ENCODE measurements at places on chromosomes 13 and 19.

- DNase-seq, result no peak
Observed at GRCh38 chr19:16041299-16041990, 34.9 kb upstream of the TPM4 start.

DNA sequence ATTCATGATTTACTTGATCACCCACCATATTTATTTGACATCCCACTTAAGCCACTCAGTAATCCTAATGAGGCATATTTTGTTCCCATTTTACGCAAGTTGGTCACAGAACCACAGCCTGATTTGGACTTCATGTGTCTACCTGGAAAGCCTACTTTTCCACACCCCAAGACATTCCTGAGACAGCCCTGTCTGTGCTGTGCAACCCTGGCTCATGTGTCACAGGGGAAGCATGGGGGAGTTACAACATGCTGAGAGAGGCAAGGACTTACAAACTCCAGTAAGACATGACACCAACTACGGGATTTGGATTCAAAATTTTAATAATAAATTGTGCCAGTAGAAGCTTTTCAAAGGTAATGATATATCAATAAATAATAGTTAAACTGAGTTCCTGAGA, 70.2 kb upstream of the XPO4 start:
- DNase-seq, result no peak

GRCh38 chr19:57506163-57506562, 6.4 kb downstream of the ZNF773 start:
- no peak for DNase-seq

DNA sequence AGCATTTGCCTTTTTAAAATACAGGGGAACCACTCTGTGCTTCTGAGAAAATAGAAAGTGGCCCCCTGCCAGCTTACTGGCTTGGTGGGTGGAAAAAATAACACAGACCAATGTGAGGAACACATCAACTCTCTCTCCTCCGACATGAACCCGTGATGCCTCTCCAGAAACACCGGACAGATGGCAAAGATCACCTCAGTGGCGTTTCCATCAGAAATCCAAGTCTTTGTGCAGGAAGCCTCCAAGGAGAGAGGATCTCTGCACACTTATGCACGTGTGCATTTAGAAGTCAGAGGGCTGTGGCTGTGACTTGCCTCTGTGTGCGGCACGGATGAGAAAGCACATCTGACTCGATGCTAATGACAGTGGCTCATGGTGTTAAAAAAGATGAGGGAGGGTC, 112.3 kb upstream of the KLF12 start:
- DNase-seq, result no peak

DNA sequence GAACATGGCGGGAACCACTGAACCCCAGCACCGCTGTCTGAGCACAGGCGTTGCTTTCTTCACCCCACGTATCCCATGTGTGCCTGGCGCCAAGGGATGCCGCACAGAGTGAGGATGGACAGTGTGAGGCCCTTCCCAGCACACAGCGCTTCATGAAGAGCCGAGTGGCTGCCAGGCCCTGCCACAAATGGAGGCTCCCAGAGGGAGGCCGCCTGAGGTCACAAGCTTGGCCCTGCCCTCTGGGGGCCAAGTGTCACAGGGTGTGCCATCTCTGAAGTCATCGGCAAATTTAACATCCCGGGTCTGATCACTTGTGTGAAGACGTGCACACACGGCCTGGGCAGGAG, 24.4 kb downstream of the MPND start:
- DNase-seq, result no peak

DNA sequence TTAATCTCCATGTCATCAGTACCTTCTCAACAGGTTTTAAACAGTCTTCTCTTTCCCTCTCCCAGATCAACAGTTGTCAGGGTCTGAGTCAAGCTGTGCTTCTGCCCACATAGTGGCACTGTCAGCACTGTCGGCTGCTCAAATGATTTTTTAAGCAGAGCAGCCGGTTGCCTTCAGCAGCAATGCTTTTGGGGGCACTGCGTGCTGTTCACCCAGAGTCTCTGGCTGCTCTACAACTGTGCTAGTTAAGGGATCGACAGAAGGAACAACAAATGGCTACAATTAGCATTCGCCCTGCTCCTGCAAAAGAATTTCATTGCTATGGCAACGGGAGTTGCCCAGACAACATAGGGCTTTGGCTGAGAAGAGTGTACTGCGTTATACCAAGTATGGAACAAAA, 412.9 kb downstream of the DIAPH3 start:
- peak; percentile 49 for DNase-seq

GRCh38 chr19:29596885-29597525, 9.1 kb upstream of the POP4 start:
- no peak for DNase-seq

GRCh38 chr13:100633461-100633860, 41.1 kb downstream of the TMTC4 start:
- peak; percentile 62 for DNase-seq

DNA sequence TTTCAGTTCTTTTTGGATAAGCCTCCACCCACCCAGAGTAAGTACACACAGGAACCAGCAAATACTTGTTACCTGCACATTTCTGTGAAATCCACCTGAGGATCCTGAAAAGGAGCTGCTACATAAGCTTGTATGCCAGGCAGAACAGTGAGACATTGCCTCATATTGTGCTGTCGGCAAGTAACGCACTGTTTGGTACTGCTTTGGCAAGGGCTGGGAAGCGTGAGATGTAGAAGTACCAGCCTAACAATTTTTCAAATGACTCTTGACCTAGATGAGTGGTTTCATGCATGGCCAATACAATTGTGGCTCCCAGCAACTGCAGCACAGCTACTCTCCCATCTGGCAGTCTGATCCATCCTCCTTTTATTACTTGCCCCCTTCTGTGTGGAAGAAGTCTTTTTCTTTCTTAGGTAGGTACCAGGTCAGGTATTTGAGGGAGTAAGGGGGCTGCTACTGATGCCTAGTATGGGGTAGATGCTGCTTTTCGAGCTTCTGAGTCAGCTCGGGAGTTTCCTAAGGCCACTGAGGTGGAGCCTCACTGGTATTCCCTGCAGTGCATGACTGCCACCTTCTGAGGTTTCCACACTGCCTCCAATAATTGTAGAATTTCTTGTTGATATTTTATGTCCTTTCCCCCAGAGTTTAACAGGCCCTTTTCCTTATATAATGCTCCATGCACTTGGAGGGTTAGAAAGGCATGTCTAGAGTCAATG, 52.2 kb downstream of the ZNF737 start:
- no peak for DNase-seq

DNA sequence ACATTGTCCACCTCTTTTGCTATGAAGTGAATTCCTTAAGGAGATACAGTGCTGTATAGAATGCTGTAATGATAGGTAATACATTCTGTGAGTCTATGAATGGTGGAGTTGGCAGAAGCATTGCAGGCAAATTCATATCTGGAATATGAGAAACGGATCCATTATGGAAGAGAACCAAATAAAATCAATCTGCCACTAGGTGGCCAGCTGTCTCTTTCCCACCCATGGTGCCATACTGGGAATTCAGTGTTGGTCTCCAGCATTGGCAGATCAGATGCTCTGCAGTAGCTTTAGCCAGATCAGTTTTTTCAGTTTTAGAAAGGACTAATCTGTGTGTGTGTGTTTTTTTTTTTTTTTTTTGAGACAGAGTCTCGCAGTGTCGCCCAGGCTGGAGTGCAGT, 27.6 kb downstream of the DNAJC3 start:
- no peak for DNase-seq

DNA sequence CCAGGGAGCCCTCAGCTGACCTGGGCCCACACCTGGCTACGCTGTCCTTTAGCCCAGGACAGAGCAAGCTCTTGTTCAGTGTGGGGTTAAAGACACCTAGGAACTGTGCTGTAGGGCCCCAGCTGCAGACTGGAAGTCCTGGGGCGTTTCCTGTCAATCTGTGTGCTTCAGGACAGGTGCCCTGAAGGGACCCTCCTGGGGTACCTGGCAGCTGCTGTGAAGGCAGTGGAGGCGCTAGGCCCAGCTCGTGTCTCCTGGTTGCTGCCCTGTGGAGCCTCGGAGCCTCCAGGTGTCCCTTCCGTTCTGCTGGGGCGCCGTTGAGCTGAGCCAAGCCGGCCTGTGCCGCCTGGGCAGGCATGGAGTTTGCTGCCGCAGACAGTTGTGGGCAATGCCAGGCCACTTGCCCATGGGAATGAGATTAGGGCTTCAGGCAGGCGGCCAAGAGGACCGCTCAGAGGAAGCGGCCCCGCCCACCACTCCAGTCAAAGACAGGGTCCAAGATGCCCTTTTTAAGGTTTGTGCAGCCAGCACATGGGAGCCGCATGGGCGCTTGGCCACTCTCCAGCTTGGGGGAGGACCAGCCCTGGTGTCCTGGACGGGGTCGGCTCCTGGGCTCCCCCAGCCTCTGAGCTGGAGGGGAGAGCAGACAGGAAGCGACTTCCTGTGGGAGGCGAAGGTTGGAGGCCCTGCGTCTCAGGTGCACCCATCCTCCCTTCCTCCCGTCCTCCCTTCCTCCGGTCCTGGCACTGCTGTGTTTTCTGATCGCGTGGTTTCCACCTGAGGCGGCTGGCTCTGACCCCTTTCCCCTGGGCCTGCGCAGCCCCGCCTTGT, 4.0 kb downstream of the PTBP1 start:
- no peak for DNase-seq

- no peak for DNase-seq
Observed at GRCh38 chr13:26583662-26584061, 26.2 kb downstream of the WASF3 start.

- DNase-seq, result no peak
Observed at GRCh38 chr13:52091473-52091872, 37.4 kb downstream of the NEK5 start.

- DNase-seq, result no peak
Observed at GRCh38 chr19:20482721-20483120, 82.9 kb downstream of the ZNF737 start.

DNA sequence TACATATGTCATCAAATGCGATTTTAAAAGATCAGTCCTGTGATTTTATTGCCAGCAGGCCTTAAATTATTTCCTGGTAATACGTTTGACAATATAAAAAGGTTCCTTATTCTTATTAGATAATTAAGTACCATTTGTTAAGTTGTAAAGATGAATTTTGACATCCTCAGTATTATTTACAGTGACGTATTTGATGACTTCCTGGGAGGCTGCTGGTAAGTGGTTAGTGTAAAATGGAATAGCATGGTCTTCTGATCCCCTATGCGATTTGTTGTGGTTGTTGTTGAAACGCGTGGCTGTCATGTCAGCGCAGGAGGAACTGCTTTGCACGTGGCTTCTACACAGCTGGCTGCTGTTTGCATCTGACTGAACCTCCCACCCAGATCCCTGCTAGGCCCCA, 99.7 kb downstream of the DCLK1 start:
- no peak for DNase-seq

DNA sequence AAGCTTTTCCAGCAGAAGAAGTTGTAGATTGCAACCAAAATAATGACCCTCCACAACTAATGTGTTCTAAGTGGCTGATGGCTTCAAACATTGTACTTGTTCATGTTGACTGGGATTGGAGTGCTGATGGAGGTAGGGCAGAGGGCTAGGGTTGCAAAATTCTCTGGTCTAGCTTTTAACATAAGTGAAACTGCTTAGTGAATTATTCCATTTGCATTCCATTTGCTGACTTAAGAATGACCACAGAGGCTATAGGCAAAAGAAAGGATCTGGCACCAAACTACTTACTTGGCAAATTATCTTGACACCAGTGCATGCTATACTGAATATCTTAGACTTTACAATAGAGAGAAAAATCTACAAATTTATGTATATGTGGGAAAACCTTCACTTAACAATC, 287.0 kb downstream of the FGF9 start:
- DNase-seq, result no peak

DNA sequence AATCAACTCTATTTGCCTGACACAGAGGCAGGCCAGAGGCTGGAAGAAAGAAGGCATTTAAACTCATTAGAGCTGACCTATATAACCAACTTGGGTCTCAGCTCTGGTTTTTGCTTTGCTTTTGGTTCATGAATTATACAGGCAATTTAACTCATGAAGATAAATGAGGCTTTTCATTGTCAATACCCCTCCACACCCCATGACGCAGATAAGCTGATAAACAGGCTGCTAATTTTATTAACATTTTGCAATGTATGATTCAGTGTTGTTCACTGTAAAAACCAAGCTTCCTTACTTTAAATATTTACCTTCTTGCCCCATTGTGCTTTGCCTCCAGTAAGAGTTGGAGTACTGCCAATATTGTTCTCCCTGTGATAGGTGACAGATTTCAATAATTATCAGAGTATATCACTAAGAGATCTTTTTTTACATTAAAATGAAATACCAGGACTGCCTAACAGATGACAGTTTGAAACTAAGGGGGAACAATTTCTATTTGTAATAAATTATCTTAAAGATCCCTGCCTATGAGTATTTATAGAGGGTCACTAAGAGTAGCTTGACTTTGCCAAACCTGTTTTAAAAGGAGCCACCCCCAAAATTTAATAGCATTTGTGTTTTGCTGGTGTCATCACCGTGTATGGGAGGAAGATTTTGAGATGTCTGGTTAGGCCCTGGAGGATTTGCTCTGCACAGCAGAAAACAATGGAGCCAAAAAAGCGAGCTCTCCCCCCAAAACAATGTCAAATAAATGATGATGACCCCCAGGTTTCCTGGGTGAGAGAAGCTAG, 472.7 kb upstream of the NBEA start:
- DNase-seq, result no peak

DNA sequence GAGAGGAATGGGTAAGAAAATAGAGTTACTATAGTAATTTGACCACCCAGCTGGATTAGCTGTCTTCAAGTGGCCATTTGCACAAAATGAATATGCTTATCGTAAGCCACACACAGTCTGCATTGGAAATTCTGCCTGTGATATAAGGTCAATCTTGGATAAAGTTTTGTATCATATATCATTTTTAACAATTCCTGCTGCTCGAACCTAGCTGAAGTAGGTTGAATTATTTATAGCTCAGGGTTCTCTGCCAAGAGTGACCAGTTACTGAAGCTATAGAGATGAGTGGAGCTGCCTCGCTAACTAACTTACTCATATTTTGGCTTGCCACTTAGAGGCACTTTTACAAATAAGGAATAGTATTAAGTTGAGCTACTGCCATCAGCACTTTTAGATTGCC, 220.9 kb downstream of the RGCC start:
- no peak for DNase-seq

- no peak for DNase-seq
Observed at GRCh38 chr13:48000559-48001113, 437 bp downstream of the SUCLA2 start.

DNA sequence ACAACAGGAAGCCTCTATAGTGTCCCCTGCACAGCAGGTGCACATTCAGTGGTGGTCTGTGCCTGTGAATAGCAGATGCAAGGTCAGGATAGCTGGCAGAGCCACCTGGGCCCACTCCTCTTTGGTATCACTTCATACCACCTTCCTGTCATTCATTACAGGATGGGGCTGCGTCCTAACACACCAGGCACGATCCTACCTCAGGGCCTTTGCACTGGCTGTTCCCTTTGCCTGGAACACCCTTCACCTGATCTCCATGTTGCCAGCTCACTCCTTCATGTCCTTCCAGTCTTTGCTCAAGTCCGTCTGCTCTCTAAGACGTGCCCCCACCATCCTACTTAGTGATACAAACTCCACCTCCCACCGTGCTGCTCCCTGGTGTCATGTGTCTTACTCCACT, 4.6 kb upstream of the LPAR2 start:
- DNase-seq, result no peak

GRCh38 chr19:32268381-32268780, 77.0 kb upstream of the ZNF507 start:
- no peak for DNase-seq
